ENCODE measurements at places on chromosomes 2 and 18.

- no peak for DNase-seq
Measured at GRCh38 chr18:48365965-48366364, 43.2 kb downstream of the ZBTB7C start.

- no peak for DNase-seq
Measured at GRCh38 chr18:13801260-13801601, 22.7 kb upstream of the MC5R start.

DNA sequence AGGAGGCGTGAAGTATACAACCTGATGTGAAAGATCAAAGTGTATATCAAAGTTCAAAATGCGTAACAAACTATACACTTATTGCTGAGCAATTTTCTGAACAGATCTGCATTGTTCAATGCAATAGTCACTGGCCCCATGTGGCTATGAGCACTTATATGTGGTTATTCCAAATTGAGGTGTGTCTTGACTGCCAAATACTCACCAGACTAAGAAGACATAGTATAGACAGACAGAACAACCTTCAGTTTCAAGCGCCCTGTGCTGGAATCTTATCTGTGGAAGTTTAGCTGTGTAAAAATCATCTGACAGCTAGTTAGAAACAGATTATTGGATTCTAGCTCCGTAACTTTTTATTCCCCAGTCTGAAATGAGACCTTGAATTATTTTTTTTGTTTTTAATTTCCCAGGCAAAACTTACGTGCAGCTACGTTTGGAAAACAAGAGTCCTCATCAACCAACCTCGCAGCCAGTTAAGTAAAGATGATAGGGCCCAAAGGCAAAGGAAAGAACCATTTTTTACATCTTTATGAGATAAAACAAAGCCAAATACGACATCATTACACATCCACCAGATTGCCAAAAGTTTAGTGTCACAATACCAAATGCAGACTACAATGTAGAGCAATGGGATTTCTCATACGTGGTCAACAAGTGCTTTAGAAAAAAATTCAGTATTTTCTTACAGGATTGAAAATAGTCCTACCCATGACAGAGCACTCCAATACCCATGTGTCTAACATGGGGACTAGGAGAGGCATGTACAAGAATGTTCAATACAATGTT lies 37.2 kb downstream of the MBOAT2 start:
- DNase-seq: no peak

DNA sequence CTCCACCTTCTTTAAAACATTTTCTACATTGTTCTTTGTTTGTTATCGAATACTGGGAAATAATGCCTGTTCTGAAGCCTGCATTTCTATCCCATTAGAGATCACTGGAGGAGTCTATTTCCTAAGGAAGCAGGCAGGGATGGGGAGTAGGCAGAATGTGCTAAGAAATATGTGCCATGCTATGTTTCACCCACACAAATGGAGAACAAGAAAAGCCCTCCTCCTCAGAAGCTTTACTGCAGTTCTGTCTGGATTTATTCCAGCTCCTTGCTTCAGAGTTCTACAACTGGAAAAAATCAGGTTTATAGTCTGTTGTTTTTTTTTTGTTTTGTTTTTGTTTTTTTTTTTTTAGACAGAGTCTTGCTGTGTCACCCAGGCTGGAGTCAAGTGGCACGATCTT lies 825.1 kb downstream of the SLC4A3 start:
- no peak for DNase-seq
